ENCODE measurements at places on chromosomes 13 and 19.

GRCh38 chr19:42287017-42287826 is 14.7 kb upstream of the PRR19 start:
- DNase-seq = no peak

- no peak for DNase-seq
Observed at GRCh38 chr13:51370116-51370515, 30.6 kb downstream of the SERPINE3 start.

- no peak for DNase-seq
Observed at GRCh38 chr13:58977085-58977484, 1186.6 kb downstream of the DIAPH3 start.

- DNase-seq = no peak
Observed at GRCh38 chr19:13850910-13851733, 25.8 kb upstream of the NANOS3 start.

DNA sequence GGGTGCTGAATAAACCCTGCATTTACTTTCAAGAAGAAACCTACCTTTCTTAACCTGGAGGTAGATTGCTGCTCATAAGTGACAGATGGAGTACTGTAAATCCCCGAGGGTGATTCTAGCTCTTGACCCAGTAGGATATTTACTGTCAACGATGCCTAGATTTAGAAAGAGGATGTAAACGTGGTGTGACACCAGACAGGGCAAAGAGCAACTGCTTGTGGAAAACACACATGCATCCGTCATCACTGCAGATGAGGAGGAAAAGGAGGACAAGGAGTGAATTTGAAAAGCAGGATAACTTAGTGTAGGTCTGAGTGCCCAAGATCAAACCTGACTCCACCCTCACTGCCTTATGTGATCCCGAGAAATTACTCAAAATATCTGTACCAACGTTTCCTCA is 9.8 kb upstream of the CLN5 start:
- no peak for DNase-seq

DNA sequence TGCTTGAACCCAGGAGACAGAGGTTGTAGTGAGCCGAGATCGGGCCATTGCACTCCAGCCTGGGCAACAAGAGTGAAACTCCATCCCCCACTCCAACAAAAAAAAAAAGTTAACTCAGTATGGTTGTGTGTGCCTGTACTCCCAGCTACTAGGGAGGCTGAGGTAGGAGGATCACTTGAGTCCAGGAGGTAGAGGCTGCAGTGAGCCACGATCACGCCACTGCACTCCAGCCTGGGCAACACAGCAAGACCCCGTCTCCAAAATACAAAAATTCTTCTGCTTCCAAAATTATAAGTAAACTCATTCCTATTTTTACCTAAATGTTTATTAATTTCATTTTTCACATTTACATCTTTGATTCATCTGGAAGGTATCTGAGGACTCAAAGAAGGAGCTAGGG is 14.4 kb downstream of the PNMA8A start:
- no peak for DNase-seq

GRCh38 chr13:113041293-113041690 is 64.3 kb upstream of the F7 start:
- no peak for DNase-seq

GRCh38 chr19:29645911-29646310 is 19.4 kb upstream of the PLEKHF1 start:
- DNase-seq = no peak

GRCh38 chr13:97999653-98000052 is 46.2 kb downstream of the IPO5 start:
- no peak for DNase-seq

GRCh38 chr13:97855570-97856303 is 97.7 kb upstream of the IPO5 start:
- DNase-seq = peak; percentile 66

- DNase-seq = no peak
Observed at GRCh38 chr13:36766295-36766694, 52.7 kb upstream of the RFXAP start.

GRCh38 chr19:31528261-31528660 is 179.0 kb upstream of the TSHZ3 start:
- no peak for DNase-seq

- DNase-seq = no peak
Observed at GRCh38 chr13:23007426-23007825, 173.4 kb upstream of the SGCG start.

DNA sequence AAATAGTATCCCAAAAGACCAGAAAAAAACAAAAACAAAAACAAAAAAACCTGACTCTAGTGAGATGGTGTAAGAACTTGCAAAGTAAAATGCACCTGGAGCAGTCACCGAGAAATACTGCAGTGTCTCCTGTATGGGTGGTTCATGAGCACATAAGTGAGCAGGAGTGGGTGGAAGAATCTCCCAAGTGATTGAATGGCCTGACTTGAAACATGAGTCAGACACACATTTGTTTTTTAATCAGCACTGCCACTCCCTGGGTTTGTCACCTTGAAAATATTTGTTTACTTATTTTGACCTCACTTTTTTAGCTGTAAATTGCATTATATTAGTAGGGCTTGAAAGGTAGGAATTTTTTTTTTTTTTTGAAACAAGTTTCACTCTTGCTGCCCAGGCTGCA is 2.0 kb downstream of the ZNF431 start:
- no peak for DNase-seq

GRCh38 chr13:90792335-90792734 is 555.2 kb upstream of the MIR17HG start:
- no peak for DNase-seq

DNA sequence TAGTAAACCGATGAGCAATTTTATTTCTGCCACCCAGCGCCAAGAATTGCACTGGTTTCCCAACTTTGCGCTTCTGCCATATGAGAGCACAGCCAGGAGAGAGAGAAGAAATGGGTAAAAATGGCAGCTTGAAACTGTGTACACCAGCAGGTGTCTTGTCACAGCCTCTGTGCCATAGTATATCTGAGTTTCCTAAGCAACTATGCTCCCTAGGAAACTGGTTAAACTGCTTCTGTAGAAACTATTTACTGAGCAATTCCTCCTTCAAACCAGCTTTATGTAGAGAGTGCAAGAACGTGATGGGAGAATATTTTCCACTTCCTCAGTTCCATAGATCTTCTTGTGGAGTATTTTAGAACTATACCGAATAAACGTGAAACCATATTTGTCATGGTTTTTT is 1361.3 kb downstream of the PCDH9 start:
- DNase-seq = no peak

- no peak for DNase-seq
Observed at GRCh38 chr19:32876236-32876918, 6.8 kb upstream of the SLC7A9 start.

GRCh38 chr13:52849291-52850071 is 1.0 kb upstream of the PCDH8 start:
- DNase-seq = no peak

DNA sequence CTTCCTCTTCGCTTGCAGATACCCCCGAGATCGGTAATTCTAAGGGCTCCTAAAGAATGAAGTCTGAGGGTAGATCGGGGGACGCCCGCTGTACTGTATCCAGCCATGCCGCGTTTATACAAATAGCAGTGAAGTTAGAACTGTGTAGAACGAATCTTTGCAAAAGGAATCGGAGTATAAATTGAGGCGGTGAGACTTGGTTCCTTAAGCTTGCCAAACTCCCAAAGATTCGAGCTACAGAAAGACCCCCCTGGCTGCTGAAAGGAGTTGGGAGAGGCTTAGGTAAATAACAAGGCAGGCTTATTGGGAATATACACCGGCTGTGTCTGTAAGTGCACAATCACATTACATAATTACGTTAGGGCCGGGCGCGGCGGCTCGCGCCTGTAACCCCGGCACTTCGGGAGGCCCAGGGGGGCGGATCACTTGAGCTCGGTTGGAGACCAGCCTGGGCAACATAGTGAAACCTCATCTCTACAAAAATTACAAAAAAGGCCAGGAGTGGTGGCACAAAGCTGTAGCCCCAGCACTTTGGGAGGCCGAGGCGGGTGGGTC is 12.2 kb downstream of the TMEM160 start:
- DNase-seq = peak; percentile 67

- no peak for DNase-seq
Observed at GRCh38 chr13:67792151-67792676, 562.1 kb upstream of the PCDH9 start.

- DNase-seq = no peak
Observed at GRCh38 chr19:45764945-45765701, 3.9 kb downstream of the SIX5 start.

DNA sequence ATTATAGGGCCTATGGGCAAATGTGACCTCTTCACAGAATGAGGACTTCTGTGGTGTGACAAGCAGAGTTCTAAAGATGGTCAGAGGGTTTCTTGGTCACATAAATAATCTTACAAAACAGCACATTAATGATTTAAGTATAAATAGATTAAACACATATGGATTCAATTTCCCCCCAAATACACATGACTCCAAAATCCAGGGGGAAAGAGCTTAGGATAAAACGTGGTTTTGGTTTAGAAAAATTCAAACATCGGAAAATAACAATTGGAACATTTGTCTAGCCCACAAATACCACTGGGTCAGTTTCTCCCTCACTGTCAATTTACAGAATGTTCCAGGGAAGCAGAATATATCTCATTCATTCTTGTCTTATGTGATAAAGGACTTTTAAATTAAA is 283.1 kb downstream of the COG6 start:
- no peak for DNase-seq

- DNase-seq = no peak
Observed at GRCh38 chr19:11767633-11768133, 883 bp downstream of the ZNF441 start.

GRCh38 chr13:114114006-114114640 is 18.3 kb downstream of the RASA3 start:
- DNase-seq = no peak

GRCh38 chr19:8505680-8506401 is 3.4 kb upstream of the PRAM1 start:
- DNase-seq = peak; percentile 43
